ENCODE measurements at places on chromosomes 5 and 9.

DNA sequence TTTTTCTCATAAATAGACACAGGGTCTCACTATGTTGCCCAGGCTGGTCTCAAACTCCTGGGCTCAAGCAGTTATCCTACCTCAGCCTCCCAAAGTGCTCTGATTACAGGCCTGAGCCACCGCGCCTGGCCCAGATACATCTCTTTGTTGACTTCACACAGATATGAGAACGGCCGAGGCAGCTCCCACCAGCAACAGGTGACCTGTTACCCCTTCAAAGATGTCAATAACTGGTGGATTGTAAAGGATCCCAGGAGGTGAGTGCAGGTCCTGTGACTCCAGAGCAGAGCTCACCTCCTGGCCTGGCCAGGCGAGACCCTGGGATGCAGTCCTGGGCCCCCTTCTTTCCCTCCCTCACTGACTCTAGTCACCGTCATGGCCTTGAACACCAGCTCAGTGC lies 9.2 kb downstream of the POMT1 start:
- DNase-seq, result no peak

DNA sequence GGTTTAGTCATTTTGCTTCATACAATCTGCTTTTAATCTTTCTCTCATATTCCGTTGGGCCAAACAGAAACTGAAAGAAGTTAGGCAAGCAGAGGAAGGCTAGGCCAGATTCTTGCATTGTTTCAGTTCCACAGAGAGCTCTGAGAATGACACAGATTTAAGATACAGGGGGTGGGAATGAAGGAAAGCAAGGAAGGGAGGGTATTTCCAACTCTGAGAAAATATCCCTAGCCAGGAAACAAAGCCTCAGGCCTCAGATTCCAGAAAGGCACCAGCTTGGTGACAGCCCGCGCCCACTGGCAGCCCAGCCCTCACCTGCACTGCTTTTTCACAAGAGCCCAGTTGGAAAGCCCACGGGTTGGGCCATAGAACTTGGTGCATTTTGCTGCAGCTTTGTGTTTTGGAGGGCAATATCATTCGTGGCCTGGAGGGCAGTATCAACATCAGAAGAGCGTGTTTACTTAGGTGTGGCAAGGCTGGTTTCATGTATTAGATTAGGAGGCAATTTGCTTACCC lies 63.5 kb downstream of the ENC1 start:
- no peak for DNase-seq

DNA sequence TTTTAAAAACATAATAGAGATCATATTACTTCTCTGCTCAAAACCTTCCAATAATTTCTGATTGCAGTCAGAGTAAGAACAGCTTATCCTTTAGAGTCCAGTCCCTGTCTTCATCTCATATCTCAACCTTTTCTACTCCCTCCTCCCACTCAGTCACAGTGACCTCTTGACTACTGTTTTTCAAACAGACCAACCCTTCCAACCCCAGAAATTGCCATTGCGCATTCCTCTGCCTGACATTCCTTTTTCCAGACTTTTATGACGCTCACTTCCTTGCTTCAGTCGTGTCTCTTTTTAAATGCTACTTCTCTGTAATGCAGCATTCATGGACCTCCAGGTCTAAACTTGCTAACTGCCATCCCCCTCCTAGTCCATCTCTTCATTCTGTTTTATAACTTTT lies 800.5 kb downstream of the BRINP1 start:
- no peak for DNase-seq

DNA sequence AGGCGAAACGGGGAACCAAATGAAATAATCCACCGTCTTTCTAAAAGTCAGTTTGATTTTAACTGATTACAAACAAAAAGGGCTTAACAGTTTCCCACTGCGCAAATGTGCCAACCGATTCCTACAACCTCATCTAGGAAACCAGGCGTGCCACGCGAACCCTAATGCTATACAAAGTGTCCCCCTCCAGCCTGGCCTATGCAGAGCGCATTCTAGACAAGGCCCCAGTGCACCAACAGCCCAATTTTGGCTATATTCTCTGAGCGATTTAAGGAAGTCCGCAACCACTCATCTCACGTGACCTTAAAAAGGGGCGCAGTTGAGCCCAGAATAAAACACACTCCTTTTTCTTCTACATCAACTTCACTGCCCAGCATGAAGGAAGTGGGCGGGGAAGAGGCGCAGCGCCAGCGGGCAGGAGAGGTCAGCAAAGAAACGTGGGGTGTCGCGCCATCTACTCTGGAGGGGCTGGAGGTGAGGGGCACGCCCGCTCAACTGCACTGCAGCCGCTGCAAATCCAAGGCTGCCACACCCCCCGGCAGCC lies 779 bp downstream of the FAM13B start:
- DNase-seq, result no peak

DNA sequence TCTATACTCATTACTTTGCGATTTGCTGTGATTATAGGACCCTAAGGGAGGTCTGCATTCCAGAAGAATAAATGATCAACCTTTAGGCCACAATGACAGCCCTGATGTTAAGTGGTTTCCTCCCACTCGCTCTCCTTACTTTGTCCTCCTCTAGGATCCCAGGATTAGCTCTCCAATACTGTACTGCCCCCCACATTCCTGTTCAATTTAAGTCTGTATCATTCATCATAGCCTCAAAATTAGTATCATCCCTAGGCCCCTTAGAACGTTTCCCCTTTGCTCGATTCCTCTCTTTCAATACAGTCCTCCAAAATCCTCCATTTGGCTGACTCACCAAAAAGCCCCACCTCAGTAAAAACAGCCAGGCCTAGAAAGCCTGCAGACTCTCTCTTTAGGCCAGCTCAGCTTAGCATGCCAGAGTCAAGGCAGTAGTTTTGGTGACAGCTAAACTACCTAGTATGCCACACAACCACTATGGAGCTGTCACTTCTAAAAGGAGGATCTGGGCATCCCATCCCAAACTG lies 24.4 kb downstream of the RNF145 start:
- no peak for DNase-seq

DNA sequence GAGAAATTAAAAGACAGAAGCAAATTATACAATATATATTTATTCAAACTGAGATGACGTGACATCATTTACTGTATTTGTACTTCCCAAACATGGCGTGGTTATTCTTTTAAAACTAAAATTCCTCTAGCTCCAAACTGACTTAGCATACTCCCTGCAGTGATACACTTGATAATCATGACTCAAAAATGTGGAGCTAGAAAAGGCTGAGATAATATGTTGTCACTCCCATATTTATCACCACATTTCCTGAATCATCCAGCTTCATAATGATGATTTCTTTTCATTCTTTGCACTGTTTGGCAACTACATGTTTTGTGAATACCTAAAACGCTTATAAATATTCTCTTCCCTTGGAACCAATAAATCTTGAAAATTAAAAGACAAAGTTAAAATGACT lies 341.0 kb downstream of the EBF1 start:
- DNase-seq, result no peak

- no peak for DNase-seq
These were observed 527.2 kb downstream of the KCTD16 start for GRCh38 chr5:144697847-144698262.

DNA sequence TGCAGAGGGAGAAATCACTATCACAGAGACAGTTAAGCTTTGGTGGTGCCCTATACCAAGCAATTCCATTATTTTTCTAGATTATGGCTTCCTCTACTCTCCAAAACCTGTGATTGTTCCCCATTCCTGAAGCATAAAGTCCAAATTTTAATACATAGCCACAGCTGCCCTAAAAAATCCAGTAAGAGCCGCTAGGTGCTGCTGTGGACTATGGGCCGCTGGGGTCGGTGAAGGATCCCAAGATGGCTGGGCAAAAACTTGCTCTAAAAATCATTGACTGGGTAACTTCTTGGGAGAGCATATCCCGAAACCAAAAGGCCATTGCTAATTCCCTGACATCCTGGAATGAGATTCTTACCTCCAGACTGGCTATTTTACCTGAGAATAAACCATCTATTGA lies 245.3 kb downstream of the NFIB start:
- no peak for DNase-seq

GRCh38 chr9:84261070-84261746 lies 79.3 kb downstream of the SLC28A3 start:
- no peak for DNase-seq

DNA sequence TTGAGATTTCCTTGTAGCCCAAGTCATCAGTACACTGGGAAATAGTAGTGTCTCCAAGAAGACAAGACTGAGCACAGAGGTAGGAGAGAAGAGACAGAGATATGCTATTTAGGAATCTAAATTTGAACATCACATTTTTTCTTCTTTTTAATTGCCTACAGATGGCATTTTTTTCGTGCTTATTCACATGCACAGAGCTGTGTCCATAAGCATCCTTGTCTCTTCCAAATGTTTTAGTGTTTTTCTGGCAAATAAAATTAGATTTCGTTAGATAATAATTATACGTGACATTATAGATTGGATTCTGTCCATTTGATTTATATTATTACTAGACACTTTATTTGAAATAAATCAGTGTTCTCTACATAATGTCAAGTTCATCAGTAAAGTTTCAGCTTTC lies 80.9 kb downstream of the PRR16 start:
- no peak for DNase-seq
